ENCODE measurements at places on chromosomes 11 and 22.
A peak's percentile ranks its signal among the peaks of the same experiment; 100 is the strongest.

GRCh38 chr11:45110562-45110961, 35.9 kb upstream of the PRDM11 start:
- peak; percentile 81 for DNase-seq

DNA sequence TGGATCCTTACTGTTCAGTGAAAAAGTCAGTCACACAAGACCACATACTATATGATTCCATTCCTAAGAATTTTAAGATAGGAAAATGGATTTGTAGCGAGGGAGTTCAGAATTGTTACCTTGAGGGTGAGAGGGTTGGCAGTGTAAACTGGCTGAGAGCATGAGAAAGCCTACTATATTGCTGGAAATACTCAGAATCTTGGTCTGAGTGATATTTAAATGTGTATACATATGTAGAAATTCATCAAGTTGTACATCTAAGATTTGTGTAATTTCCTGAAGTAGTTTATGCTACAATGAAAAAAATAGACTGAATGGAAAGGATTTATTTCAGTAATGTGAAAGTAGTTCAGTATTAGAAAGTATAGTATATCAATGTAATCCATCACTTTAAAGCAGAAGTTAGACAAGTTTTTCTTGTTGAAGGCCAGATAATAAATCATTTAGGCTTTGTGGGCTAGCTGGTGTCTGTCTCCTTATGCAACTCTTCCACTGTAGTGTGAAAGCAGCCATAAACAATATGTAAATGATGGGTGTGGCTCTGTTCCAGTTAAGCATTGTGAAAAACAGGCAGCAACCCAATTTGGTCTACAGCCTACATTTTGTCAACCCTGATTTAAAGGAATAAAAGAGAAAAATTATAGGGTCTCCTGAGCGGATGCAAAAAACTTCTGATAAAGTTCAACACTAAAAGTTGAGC, 127.2 kb upstream of the THY1 start:
- DNase-seq, result no peak

- no peak for DNase-seq
Observed at GRCh38 chr11:16805938-16806337, 67.5 kb downstream of the C11orf58 start.

DNA sequence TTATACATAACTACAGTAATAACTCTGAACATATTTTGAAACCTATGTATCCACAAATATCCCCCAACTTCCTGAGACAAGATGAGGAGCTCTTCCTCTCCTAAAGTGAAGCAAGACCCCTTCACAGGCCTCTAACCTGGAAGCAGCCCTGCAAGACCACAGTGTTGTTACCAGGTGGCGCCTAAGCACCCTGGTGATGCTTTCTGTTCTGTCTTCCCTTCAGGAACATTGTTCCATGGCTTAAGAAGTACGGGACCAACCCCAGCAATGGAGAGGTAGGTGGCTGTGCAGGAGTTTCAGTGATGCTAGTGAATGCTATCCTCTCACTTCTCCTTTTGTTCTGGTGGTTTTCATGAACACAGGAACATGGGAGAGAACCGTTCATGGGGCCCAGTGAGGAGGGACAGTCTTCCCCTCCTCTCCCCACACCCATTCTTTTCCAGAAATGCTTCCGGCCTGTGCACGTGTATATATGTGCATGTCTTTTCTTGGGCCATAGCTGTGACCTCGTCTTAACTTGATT, 6.4 kb downstream of the PPIL2 start:
- DNase-seq, result no peak

All from NCI-H1930 (cell line).